ENCODE measurements at places on chromosomes 1 and 21.
A peak's percentile ranks its signal among the peaks of the same experiment; 100 is the strongest.

GRCh38 chr1:22978299-22978698, 5.6 kb upstream of the LACTBL1 start:
- no peak for DNase-seq
- H3K36me3 ChIP-seq = no peaks in the 10 kb centered on the region
- no peak overlapping the region for H3K27ac ChIP-seq

GRCh38 chr1:58903514-58904298, 119.9 kb upstream of the JUN start:
- DNase-seq = peak; percentile 90
- H3K36me3 ChIP-seq = no peaks in the 10 kb centered on the region
- peaks cover 14% of the 10 kb centered on the region for H3K4me1 ChIP-seq
- no peaks in the 10 kb centered on the region for H3K27me3 ChIP-seq

- H3K4me3 ChIP-seq = peak overlapping the region; percentile 69
- H3K27me3 ChIP-seq = no peaks in the 10 kb centered on the region
- H3K36me3 ChIP-seq = peaks cover 97% of the 10 kb centered on the region
- peak; percentile 58 for DNase-seq
- peak overlapping the region; percentile 100 for H3K27ac ChIP-seq
- peaks cover 85% of the 10 kb centered on the region for H3K4me1 ChIP-seq
Observed at GRCh38 chr1:206590025-206590758, 22.1 kb downstream of the EIF2D start.

DNA sequence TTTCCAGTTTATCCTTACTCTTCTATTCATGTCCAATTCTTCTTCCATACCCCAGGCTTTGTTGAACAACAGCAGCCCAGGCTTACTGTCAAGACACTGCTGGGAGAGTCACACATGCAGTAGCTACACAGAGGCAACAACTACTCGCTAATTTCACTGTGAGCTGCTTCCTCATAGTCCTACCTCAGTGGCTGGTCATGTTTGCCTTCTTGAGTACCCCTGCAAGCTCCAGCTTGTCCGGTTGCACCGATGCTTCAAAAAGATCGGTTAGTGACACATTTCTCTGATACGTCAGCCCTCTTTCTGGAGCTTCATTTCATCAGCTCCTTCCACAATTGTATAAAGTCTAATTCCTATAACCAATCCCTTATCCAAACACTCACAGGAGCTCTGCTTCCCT, 246.7 kb upstream of the NFIA start:
- H3K27ac ChIP-seq = no peak overlapping the region
- H3K4me1 ChIP-seq = peaks cover 4% of the 10 kb centered on the region
- H3K4me3 ChIP-seq = no peak overlapping the region

DNA sequence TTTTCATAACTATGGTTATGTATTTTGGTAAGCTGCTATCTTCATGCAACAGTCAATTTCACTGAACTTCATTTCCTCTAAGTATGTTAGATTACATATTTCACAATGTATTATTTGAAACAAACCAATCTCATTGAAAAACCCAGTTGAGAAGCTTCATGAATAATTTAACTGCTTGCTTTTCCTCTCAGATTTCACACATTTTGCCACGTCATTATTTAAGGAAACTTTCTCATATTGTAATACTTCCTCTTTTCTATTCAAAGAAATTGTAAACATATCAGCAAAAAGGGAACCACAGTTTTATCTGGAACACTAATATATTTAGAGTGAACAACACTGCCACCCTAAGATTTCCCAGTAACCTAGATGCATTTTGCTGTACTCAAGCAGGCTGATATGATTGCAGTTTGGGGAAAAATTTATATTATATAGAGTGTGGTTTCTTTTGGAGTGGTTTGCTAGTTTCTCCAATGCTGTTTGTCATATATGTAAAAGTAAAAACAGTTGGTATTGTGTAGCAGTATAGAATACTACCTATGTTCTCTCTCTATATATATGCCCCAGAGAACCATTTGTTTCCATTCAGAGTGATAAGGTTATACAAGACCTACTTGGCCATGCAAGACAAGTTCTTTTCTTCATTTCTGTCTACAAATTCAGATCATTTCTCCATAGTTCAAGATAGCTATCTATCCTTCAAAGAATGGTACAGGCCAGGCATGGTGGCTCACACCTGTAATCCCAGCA, 28.4 kb upstream of the AHCTF1 start:
- H3K27ac ChIP-seq = no peak overlapping the region
- no peak for DNase-seq
- no peak overlapping the region for H3K4me3 ChIP-seq
- peaks cover 6% of the 10 kb centered on the region for H3K27me3 ChIP-seq

DNA sequence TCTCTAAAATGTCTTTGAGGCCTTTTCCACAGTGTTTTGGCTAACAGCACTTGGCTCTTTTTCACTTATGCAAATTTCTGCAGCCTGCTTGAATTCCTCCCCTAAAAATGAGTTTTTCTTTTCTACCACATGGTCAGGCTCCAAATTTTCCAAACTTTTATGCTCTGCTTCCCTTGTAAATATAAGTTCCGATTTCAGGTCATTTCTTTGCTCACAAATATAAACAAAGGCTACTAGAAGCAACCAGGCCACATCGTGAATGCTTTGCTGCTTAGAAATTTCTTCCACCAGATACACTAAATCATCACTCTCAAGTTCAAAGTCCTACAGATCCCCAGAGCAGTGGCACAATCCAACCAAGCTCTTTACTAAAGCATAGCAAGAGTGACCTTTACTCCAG, 28.1 kb upstream of the BTG3 start:
- no peak overlapping the region for H3K4me3 ChIP-seq
- H3K27ac ChIP-seq = no peak overlapping the region
- H3K36me3 ChIP-seq = no peaks in the 10 kb centered on the region
- DNase-seq = no peak
- H3K27me3 ChIP-seq = no peaks in the 10 kb centered on the region

- no peaks in the 10 kb centered on the region for H3K27me3 ChIP-seq
- H3K4me1 ChIP-seq = peaks cover 84% of the 10 kb centered on the region
- no peak for DNase-seq
- H3K27ac ChIP-seq = peak overlapping the region; percentile 9
- H3K36me3 ChIP-seq = no peaks in the 10 kb centered on the region
Observed at GRCh38 chr1:54296666-54297065, 96.7 kb downstream of the MRPL37 start.

DNA sequence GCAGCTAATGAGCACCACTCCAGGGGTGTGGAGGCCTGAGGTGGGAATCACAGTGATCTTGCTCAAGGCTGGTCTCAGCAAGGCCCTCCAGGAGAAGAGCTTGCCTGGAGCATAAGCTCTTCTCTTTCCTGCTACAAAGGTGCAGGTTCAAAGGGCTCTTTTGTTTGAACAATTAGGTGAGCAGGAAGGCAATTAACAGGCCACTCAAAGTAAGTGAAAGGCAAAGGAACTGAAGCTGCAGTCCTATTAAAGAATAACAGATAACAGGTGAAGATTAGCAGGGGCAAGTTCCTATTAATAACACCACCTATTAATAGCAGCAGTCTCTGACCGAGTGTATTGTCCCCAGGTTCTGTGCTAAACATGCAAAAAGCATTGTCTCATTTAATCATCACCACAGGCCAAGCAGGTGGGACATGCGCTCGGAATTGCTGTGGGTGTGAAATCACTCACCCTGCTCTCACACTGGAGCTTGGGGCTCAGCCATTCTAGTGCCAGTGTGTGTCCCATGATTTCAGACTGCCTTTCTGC, 113.8 kb downstream of the RHOU start:
- H3K36me3 ChIP-seq = no peaks in the 10 kb centered on the region
- H3K4me3 ChIP-seq = no peak overlapping the region
- no peaks in the 10 kb centered on the region for H3K27me3 ChIP-seq

DNA sequence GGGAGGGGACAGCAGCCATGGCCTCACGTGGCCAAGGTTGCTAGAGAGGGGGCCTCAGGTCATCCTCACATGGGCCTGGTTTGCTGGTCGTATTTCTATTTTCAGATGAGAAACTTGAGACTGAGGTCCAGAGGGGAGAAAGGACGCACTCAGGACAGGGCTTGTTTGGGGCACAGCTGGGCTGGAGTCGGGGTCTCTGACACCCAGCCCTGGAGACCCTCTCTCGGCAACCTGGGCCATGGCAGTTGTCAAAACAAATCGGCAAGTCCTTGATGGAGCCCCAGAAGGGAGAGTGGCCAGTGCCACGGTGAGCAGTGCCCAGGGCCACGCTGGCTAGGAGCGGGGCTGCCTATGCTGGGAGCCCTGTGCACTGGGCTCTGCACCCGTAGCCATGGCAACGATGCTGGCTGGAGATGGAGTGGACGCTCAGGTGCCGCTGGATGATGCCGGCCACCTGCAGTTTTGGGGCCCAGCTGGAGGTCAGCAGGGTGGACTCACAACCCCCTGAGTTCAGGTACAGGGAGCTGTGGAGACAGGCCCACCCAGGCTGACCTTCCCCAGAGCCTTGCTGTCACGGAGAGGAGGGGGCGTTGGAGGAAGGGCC, 11.1 kb downstream of the LRRC3 start:
- no peaks in the 10 kb centered on the region for H3K27me3 ChIP-seq
- H3K27ac ChIP-seq = no peak overlapping the region
- no peak for DNase-seq

DNA sequence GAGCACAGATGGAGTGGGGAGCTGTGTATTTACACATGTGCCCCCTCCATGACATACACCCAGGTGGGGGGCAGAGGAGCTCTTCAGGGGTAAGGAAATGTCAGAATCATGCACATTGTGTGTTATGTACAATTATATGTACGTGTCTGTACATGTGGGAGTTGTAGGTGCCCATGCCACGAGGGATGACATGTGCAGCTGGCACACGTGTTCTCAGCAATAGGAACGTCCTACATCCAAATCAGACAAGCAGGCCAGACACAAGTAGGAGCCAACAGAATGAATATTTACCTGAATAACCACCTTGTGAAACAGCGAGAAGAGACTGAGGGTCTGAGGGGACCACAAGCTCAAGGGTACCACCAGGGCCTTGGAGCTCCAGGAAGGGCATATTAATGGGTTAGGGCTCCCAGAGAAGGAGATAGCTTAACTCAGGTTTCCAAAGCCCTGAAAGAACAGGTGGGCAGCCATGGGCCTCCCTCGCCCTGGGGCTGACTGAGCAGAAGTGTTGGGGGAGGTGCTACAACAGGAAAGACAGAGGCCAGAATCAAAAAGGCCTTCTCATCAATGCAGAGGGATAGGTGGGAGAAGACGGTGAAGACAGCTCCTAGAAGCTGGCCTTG, 3.2 kb downstream of the COL16A1 start:
- H3K27me3 ChIP-seq = peaks cover 22% of the 10 kb centered on the region
- H3K4me1 ChIP-seq = peaks cover 36% of the 10 kb centered on the region
- H3K27ac ChIP-seq = no peak overlapping the region
- H3K36me3 ChIP-seq = no peaks in the 10 kb centered on the region

DNA sequence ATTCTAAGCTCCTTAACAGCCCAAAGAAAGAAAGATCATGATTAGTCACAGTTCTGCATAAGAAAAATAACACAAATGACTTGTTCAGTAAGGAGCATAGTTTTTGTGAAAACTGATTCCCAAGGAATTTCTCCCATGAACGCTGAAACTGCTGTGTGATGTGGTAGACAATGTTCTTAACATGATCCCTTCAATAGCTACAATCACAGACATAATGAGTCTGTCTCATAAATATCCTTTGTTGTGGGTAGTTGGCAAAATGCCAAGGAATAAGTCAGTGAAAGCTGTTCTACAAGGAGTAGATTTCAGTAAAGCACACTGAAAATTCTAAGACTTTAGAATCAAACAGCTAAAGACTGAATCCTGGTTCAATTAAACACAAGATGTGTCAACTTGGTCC, 404.8 kb downstream of the HLX start:
- peaks cover 36% of the 10 kb centered on the region for H3K27me3 ChIP-seq
- DNase-seq = no peak
- H3K4me3 ChIP-seq = no peak overlapping the region

DNA sequence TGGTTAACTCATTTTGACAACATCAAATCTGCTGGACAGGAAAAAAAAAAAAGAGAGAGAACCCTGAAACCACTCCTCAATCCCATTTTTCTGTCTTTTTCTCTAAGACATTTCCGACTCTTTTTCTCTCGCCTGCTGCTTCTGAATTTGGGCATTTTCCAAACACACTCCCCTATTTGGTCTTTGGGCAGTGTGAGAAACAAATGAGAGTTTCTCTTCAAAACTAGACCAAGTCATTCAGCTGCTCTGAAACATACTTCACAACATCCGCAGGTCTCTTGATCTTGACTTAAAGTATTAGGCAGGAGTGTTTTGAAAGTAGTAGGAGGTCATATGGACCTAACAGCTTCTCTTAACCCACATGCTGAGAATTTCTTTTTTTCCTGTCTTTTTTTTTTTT, 364.8 kb upstream of the ESRRG start:
- H3K27ac ChIP-seq = no peak overlapping the region
- H3K36me3 ChIP-seq = no peaks in the 10 kb centered on the region
- no peak for DNase-seq
- H3K4me1 ChIP-seq = peaks cover 3% of the 10 kb centered on the region
- peaks cover 49% of the 10 kb centered on the region for H3K27me3 ChIP-seq
- no peak overlapping the region for H3K4me3 ChIP-seq

GRCh38 chr1:194279975-194280374, 1093.6 kb upstream of the B3GALT2 start:
- peaks cover 2% of the 10 kb centered on the region for H3K36me3 ChIP-seq
- no peaks in the 10 kb centered on the region for H3K27me3 ChIP-seq
- peaks cover 17% of the 10 kb centered on the region for H3K4me1 ChIP-seq
- no peak overlapping the region for H3K27ac ChIP-seq
- no peak overlapping the region for H3K4me3 ChIP-seq

DNA sequence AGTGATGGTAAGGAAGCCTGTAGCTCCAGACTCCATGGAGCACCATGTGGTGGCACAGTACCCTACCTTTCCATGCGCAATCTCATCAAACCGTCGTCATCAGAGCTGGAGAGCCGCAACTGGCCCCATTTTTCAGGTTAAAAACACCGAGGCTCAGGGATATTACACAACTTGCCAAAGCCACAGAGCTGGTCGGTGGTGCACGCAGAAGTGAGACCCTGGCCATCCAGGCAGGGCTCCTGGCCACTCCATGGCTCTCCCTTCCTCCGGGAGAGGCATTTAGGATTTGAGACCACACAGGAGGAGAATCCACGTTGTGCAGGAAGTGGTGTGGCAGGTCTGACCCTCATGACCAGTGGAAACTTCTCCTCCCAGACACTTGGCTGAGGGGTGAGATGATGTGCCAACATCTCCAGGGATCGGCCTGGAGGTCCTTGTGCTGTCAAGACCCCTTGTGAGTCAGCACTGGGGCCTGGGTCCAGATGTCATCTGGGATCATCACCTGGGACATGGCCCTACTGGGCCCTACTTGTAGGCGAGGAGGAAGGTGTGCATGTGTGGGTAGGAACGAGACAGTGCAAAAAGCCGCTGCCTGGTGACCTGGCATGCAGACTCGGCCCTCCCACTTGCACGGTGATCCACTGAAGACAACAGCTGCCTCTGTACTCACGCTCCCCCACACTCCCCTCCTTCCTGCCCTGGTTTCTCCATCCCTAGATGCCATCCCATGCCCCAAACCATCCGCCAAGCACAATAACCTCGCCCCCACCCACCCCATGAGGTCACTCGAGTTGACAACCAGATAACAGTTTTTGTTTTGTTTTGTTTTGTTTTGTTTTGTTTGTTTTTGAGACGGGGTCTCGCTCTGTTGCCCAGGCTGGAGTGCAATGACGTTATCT, 10.4 kb downstream of the TFF3 start:
- DNase-seq = no peak
- no peak overlapping the region for H3K27ac ChIP-seq
- H3K4me1 ChIP-seq = peaks cover 14% of the 10 kb centered on the region

Measured in activated T-cell treated with anti-CD3 and anti-CD28 coated beads, Interleukin-2, amount 50 U/mL, for 24 hours (primary cell).